ENCODE measurements at places on chromosomes 7 and 10. TPM values are rescaled to one million over a fixed set of nuclear protein-coding genes. Genes with fewer than 3 reads are reported as not detected.

MMP21 gene
- total RNA-seq = not detected

NKX1-2 gene
- not detected for total RNA-seq

BMPR1A gene
- 16.4 TPM for total RNA-seq

TAS2R3 gene
- 0.75 TPM for total RNA-seq

PLEKHS1 gene
- total RNA-seq = not detected

LLCFC1 gene
- total RNA-seq = not detected

CPEB3 gene
- total RNA-seq = 22.5 TPM

ADGRA1 gene
- total RNA-seq = not detected

DRGX gene
- not detected for total RNA-seq

SPDYE6 gene
- not detected for total RNA-seq

GDF2 gene
- total RNA-seq = not detected

VWDE gene
- not detected for total RNA-seq

CNNM1 gene
- total RNA-seq = not detected

DTX2 gene
- 20.1 TPM for total RNA-seq

NUTM2A gene
- 0.72 TPM for total RNA-seq

SPDYE1 gene
- not detected for total RNA-seq

CUTC gene
- 139 TPM for total RNA-seq

HOXA5 gene
- total RNA-seq = 2.7 TPM

SKIDA1 gene
- total RNA-seq = 0.09 TPM

GNAT3 gene
- total RNA-seq = not detected

ANKRD61 gene
- not detected for total RNA-seq

AKR1D1 gene
- not detected for total RNA-seq

RBP3 gene
- total RNA-seq = not detected

MYOF gene
- 8.0 TPM for total RNA-seq

FAM131B gene
- 0.33 TPM for total RNA-seq

STEAP2 gene
- total RNA-seq = 2.0 TPM

ITGB8 gene
- 0.39 TPM for total RNA-seq

HTR5A gene
- total RNA-seq = not detected

PNLIPRP3 gene
- not detected for total RNA-seq

CYP26C1 gene
- not detected for total RNA-seq

AGBL3 gene
- total RNA-seq = 1.0 TPM

STAG3 gene
- total RNA-seq = 0.13 TPM

CFAP70 gene
- total RNA-seq = 1.2 TPM

NKX2-3 gene
- not detected for total RNA-seq

FAM24B gene
- not detected for total RNA-seq

GIMAP6 gene
- 27.8 TPM for total RNA-seq

PSMA2 gene
- total RNA-seq = 246 TPM

Measured in gastrocnemius medialis (tissue), 4 donors.